Lower leg skin (tissue), 4 donors: ENCODE measurements at places on chromosomes 3 and 15. TPM values are rescaled to one million over a fixed set of nuclear protein-coding genes. Genes with fewer than 3 reads are reported as not detected.

DNA sequence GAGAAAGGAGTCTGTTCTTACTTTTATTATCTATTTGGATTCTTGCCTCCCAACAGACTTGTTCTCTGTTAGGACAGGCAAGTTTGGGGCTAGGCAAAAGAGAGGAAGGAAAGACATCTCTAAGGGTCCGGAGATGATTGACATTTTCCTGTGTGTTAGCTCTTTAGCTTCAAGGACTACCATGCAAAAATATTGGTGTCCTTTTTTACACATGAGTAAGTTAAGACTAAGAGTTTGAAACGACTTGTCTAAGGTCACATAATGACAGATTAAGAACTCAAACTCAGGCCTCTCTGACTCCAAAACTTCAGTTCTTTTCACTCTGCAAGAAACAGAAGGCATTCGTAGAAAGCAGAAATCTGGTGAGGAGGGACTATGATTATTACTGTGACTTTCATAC is 5.9 kb downstream of the LMCD1 start:
- no peak for DNase-seq

The SCG5 gene
- 0.61 TPM for total RNA-seq

GRCh38 chr15:57118013-57118799 is 199.8 kb downstream of the TCF12 start:
- no peak for DNase-seq

The CCDC54 gene
- not detected for total RNA-seq

GRCh38 chr15:50911001-50911400 is 2.5 kb downstream of the AP4E1 start:
- no peak for DNase-seq

The GP9 gene
- not detected for total RNA-seq

GRCh38 chr15:98281130-98281529 is 320.6 kb downstream of the ARRDC4 start:
- no peak for DNase-seq

The DPPA4 gene
- total RNA-seq = not detected

The ITPKA gene
- total RNA-seq = 3.7 TPM

DNA sequence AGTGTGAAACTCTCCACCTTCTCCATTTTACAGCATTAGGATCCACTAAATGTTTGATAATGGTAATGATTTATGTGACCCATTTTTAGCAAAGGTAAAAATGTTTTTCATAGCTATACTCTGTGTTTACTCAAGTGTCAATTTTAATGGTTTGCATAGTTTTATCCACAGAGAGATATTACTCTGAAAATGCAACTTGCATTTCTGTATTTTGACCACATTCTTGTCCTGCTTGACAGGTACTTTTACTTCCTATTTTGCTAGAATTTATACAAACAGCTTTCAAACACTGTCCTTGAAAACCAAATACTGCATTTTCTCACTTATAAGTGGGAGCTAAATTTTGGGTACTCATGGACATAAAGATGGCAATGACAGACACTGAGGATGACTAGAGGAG is 62.9 kb downstream of the SERPINI1 start:
- DNase-seq = no peak

DNA sequence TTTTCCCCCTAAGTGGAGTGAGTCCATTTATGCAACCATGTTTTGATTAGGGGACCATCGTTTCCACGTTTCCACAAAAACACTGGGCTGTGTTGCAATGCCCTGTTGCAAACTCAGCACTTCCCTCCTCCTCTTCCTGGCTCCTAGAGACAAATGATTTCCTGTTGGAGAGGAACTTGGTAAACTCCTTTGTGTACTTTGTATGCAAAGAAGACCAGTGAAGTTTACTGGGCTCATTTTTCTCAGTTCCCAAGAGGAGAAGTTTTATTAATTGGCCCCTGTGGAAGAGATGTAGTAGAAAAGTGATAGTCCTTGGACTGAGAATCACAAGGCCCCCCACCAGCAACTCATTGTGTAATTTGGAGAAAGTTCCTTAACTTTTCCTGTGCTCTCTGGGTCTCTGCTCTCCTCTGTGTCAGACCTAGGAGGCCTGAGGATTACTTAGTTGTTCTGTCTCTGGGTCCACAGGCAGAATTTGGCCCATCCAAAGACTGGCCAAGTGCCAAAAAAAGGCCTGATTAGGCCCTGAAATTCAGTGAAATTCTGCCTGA is 95.0 kb downstream of the ATG7 start:
- DNase-seq = peak; percentile 88

DNA sequence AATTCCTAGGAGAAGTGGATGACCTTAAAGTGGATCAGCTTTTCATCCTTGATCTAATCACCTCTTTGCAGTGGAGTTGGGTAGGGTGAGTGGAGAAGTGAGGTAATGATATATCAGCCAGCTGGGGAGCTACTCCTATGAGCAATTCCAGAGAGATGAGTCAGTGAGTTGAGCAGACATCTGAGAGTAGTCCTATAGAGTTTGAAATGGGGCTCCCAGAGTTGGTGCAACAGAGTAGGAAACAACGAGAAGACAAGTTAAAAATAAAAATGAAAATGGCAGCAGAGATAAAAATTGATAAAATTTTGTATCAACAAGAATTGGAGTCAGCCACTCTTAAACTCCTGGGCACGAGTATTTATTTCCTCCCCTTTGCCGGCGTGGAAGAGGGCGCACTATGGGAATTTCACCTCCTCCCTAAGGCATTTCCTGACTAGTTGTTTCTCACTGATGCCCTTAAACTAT is 150.8 kb upstream of the DPH6 start:
- DNase-seq = no peak

GRCh38 chr3:112017091-112017490 is 17.4 kb upstream of the TMPRSS7 start:
- no peak for DNase-seq

DNA sequence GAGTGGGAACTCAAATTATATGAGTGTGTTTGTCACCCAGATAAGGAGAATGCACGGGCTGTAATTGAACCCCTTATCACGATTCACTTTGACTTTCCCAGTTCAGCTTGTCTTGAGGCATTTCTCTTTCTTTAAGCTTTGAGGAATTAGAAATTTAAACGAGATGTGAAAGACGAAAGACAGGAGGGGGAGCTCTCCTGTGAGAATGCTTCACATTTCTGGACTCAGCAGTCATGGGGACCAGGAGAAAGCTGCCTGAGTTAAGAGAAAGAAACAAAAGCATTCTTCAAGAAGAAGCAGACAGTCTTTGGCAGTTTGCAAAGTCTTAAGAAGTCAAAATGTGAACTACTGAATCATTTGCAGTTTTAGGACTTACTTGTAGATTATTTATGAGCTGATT is 205.6 kb downstream of the NECTIN3 start:
- DNase-seq = no peak

The PIERCE2 gene
- total RNA-seq = 2.5 TPM

- DNase-seq = peak; percentile 82
Measured at GRCh38 chr15:90316139-90316538, 35.9 kb upstream of the ZNF774 start.

DNA sequence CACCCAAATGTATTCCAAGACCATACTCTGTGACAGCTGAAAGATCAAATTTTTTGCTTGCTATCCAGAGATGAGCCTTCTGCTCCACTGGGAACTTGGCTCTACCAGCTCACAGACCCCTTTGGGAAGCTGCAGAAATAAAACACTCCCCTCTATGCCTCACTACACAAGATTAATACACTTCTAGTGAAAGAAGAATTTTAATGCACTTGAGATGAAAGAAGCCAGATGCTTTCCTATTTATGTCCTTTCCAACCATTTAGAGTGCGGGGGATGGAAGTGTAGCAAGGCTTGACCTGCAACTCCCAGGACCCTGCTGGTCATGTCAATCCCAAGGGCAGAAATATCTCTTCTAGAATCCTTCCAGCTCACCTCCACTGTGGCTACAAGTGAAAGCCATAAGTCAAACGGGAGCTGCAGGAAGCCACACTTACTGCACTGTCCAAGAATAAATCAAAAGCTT is 34.7 kb downstream of the ANXA2 start:
- no peak for DNase-seq

- DNase-seq = no peak
Measured at GRCh38 chr15:67085237-67085817, 19.9 kb downstream of the SMAD3 start.

The ILDR1 gene
- total RNA-seq = 1.8 TPM

- no peak for DNase-seq
Measured at GRCh38 chr3:165347526-165347925, 151.3 kb upstream of the SLITRK3 start.

GRCh38 chr3:43177085-43177484 is 71.2 kb upstream of the POMGNT2 start:
- DNase-seq = no peak

The CYP11A1 gene
- 0.34 TPM for total RNA-seq

The UNC13C gene
- total RNA-seq = 0.08 TPM

DNA sequence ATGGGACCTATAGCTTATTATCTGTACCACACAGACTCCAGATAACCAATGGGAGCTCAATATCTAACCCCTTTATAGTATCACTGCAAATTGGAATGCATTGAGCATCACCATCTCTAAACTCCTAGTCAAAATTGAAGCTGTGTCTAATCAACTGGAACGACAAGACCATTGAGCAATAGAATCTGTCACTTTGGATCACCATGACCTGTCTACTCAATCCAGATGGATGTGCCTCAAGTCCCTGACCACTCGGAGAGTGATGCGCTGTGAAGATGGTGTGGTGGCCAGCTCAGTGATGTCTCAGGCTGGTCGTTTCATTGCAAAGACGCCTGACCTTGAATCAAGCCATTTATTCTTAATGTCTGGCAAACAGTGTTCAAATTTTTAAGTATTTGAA is 160.5 kb downstream of the SEMA6D start:
- no peak for DNase-seq

- DNase-seq = no peak
Measured at GRCh38 chr3:188279502-188280335, 125.8 kb downstream of the LPP start.

The SLC9C1 gene
- total RNA-seq = not detected

The GOLGA8J gene
- total RNA-seq = not detected

DNA sequence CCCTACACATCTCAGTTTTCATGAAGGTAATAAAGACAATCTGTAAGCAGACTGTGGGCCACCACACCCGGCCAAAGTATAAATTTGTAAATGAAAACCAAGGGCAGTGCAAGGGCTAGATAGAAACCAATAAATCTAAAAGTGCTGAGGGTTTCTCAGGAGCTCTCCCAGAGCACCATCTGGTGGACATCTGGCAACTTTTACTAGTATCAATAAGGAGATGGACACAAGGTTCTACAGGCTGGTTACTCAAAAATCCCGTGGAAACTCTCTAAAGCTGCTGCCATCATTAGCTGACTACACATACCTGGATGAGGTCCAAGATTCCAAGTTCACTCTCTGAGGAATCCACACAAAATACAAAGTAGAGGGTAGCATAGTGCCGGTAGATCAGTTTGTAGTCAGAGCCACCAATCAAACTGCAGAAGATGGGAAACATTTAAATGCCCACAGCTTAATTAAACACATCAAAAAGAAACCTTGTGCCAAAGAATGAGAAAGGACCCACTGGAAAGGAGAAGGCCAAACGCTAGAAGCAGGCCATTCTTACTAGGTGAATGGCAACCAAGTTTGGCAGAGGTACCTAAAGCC is 5.5 kb downstream of the AP3S2 start:
- no peak for DNase-seq

DNA sequence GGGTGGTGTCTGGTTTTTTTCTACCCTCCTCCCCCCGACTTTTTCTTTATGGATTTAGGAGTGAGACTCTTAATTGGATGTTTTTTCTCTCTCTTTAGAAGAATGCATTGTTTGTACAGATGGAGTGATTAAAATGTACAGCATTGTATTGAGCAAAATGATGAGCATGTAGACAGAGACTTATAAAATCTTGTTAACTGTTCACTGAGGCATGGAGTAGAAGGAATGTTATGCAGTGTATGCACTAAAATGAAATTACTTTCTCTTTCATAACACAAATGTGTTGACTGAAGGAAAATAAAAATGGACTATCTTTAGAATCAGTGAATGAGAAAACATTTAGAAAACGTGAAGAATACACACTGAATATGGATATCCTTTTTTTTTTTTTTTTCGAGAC is 39.8 kb downstream of the ZFAND6 start:
- DNase-seq = no peak

GRCh38 chr15:79028411-79028964 is 62.1 kb downstream of the RASGRF1 start:
- peak; percentile 32 for DNase-seq

DNA sequence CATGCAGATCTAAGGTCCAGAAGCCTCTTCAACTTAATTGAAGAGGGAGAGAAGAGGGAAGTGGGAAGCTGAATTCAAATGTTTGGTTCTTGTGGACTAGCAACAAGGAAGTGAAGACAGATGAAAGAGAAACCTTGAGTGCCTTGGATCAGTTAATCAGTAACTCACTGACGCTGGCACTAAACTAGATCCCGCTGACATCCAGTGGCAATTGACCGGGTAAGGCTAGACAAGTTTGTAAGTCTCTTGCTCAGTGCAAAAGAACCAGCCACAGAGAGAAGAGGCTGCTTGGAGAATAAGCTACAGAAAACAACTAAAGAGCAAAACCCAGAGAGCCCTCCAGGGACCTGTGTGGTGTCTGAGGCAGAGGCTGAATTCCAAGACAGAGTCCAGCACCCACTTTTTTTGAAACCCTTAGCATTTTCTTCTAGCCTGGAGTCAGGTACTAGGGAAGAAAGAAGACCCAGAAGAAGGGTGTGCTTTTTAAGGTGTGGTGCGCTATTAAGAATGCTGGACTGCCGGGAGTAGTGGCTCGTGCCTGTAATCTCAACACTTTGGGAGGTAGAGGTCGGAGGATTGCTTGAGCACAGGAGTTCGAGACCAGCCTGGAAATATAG is 6.9 kb downstream of the PLCH1 start:
- DNase-seq = no peak

The LOXL1 gene
- total RNA-seq = 4.6 TPM

The MOBP gene
- total RNA-seq = 0.13 TPM

GRCh38 chr3:16060945-16061344 is 113.5 kb upstream of the GALNT15 start:
- DNase-seq = peak; percentile 78

- no peak for DNase-seq
Measured at GRCh38 chr3:155603302-155603701, 141.6 kb downstream of the PLCH1 start.

GRCh38 chr3:71226565-71227269 is 356.8 kb downstream of the FOXP1 start:
- DNase-seq = no peak

- no peak for DNase-seq
Measured at GRCh38 chr3:31615071-31615875, 82.5 kb downstream of the STT3B start.

- no peak for DNase-seq
Measured at GRCh38 chr15:37693926-37694325, 240.5 kb upstream of the TMCO5A start.

DNA sequence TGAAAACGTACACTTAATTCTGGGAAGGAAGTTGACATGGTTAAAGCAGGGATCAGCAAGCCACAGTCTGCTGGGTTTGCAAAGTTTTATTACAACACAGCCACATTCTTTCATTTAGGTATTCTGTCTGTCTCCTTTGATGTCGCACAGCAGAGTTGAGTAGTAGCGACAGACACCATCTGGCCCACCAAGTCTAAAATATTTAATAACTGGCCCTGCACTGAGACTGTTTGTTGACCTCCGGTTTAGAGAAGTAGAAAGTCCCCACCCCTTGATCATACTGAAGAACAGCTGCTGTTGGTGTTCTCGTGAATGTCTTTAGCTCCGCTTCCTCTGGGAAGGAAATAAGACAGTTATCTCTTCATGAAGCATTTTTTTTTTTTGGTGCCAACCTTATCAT is 66.2 kb downstream of the MCTP2 start:
- DNase-seq = no peak

- no peak for DNase-seq
Measured at GRCh38 chr3:26280517-26280916, 342.1 kb upstream of the LRRC3B start.
